K562 (cell line): ENCODE measurements at places on chromosomes 7 and 10. TPM values are rescaled to one million over a fixed set of nuclear protein-coding genes. Genes with fewer than 3 reads are reported as not detected.

- no peak for DNase-seq
Observed at GRCh38 chr7:101106386-101106785, 20.5 kb upstream of the SERPINE1 start.

DNA sequence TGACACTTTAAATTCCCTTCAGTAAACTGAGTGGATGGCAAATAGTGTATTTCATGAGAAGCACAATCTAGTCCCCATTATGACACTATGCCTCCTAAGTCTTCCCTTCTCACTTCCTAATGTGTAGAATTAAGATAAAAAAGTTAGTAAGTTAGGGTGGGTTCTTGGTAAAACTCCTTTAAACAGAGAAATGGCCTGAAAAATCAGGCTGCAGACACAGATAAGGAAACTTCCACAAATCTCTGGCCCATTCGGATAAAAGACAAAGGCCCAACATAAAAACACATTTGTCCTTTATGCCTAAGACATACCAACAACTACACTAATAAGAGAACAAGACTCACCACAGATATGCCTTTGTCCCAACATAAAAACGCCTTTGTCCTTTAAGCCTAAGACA lies 21.5 kb downstream of the AKR1C8 start:
- DNase-seq = no peak

DNA sequence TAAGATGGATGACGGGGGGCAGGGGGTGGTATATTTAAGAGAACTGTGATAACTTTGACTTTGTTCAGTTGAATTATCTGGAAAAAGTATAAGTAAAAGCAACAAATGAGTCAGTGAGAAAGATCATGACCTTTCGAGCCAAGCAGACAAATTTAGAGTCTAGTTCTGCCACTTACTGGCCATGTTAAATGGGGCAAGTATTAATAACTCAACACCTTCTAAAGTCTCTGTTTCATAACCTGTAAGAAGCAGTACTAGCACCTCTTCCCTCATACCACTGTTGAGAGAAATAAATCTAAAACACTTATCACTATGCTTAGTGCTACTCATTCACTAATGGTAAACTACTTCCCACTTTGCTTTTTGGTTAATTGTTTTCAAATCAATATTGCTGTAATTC lies 604.4 kb upstream of the LRRN3 start:
- no peak for DNase-seq

Gene ARL4A
- 130 and 134 TPM in 2 replicates for total RNA-seq

Gene PHKG1
- 0.29 and 0.40 TPM in 2 replicates for total RNA-seq

- no peak for DNase-seq
Observed at GRCh38 chr10:94235461-94235860, 127.3 kb downstream of the NOC3L start.

GRCh38 chr10:91034494-91035159 lies 113.7 kb upstream of the ANKRD1 start:
- no peak for DNase-seq

Gene UCMA
- total RNA-seq = not detected in 2 replicates

Gene C10orf67
- total RNA-seq = not detected in 2 replicates

Gene TCAF2
- total RNA-seq = 4.1 and 4.9 TPM in 2 replicates

DNA sequence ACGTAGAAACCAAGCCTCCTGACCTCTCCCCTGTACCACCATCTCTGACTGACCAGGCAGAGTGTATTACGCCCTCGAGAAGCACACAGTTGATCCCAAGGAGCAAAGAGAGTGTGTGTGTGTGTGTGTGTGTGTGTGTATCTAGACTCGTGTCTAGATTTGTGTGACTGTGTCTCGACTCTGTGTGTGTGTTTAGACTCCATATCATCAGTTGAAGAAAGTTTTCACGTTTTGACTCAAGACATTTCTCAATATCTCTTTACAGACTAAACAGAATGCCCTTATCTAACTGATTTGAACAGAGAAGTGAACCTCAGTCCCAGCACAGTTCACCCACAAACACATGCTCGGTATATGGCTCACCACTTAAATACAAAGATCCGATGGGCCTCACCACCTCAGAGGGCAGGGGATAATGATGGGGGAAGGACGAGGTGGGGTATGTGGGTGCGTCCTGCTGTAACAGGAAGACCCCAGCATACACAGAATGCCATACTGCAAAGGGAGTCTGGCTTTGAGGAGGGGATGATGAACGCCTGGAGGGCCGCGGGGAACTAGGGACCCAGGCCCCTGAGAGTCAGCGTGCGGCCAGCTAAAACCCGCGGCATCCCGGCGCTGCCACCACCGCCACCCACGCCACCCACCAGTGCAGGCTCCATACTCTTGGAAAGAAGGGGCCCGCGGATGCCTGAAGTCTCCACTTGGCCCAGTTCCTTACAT lies 780 bp downstream of the ALDH18A1 start:
- DNase-seq = peak; percentile 48
